ENCODE measurements at places on chromosomes 5 and 9.

DNA sequence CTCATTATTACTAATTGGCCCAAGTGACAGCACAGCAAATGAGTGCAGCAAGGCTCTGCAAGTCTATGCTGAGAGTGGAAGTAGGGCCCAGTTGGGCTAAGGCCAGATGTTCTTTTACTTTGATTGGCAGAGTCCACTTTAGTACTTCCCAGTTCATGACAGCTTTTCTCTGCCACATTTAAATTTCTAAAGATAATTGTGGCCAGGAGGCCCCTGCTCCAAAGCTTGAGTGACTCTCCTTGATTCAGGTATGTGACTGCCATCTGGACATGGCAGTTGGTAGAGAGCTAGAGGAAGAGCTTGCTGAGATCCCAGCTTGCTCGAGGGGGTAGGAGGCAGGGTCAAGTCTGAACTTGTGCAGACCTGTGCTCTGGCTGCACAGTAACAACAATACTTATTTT, 154.1 kb downstream of the CARTPT start:
- DNase-seq: no peak

DNA sequence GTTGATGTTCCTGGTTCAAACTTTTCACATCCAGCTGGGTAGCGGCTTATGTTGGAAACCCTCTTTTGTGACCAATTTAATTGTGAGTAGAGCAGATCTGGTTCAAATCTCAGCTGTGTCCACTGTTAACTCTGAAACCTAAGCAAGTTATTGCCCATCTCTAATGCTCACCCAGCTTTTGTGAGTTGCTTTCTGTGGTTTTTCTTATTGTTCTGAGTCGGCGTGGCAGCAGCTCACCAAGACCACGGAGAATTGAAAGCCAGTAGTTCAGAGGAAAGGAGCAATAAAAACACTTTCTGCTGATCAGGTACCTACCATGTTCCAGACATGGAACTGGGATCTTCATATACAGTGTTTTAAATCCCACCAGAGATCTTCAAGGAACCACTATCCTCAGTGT, 114.4 kb downstream of the DOCK2 start:
- DNase-seq: no peak

DNA sequence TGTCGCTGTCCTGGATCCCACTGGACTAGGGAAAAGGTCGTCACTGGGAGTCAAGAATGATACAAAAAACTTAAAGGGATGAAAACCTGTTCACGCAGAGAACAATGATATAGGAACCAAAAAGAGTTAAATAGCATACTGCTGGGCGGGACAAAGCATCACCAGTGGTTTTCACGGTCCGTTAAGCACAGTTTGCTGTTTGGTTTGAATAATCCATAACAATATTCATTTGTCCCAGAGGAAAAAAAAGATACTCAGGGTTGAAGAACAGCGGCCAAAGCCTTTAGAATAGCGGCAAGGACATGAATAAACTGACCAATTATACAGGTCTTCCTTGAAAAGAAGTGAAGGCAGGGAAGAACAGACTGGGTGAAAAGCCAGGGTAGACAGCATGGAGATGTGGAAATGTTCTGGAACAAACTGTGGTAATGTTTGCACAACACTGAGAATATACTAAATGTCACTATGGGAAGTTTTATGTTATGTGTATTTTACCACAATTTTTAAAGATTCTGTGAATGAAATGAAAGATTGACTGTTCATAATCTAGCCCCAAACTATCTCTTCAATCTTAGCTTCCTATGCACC, 60.8 kb downstream of the MTMR12 start:
- no peak for DNase-seq

- peak; percentile 63 for DNase-seq
Measured at GRCh38 chr5:446883-447263, 3.9 kb downstream of the EXOC3 start.

GRCh38 chr5:619444-619843, 7.3 kb downstream of the CEP72 start:
- DNase-seq: no peak

GRCh38 chr5:135711911-135712310, 122.6 kb upstream of the SLC25A48 start:
- no peak for DNase-seq

- peak; percentile 93 for DNase-seq
Measured at GRCh38 chr9:128899566-128900322, 17.8 kb downstream of the LRRC8A start.

- DNase-seq: no peak
Measured at GRCh38 chr5:96338624-96339415, 94.2 kb downstream of the PCSK1 start.

DNA sequence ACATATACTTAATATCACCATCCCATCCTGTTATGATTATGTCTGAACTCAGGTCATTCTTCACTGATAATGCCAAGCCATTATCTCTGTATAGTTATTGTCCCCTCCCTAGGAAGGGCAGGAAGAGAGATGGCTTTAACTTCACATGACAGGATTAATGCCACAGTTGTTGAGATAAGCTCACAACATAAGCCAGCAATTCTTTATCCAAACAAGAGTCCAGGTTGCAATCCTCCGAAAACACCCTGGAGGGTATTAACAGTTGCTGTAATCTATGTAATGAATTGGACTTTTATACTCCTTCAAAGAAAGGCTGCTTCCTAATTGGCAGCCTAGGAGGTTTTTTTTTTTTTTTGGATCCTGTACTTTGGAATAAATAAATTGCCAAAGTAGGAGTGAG, 779.4 kb downstream of the SEMA5A start:
- DNase-seq: no peak

DNA sequence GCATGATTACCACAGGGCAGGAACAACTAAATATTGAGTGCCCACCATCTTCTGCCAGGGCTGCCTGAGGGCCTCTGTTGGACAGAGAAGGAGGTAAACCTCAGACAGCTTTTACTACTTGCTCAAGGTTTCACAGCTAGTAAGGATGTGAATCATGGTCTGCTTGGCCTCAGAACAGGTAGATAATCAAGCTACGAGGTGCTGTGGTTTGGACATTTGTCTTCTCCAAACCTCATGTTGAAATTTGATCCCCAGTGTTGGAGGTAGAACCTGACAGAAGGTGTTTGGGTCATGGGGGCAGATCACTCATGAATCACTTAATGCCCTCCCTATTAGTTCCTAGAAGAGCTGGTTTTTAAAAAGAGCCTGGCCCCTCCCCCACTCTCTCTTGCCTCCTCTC, 541.2 kb upstream of the TRPC7 start:
- no peak for DNase-seq

- no peak for DNase-seq
Measured at GRCh38 chr9:18881758-18882157, 151.3 kb downstream of the SAXO1 start.

DNA sequence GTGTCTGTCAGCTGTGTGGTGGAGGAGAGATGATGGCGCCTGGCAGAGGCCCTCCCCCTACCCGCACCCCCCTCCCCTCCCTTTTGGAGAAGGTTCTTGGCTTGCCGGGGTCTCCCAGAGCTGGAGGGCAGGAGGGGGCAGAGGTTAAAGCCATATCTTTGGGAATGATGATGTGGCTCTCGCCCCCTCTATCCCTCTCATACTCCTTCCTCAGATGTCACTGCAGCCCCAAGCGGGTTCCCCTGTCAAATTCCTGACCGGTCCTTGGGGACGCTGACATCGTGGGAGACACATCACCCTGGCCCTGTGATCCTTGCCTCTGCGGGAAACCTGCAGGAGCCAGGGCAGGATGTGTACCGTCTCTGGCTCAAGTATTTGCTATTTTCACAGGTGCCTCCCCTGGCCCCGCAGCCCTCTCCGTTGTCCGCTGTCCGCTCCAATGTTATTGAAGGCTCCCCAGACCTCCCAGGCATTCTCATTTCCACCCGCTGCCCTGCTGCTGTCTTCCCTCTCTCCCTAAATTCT, 109.5 kb downstream of the FOXD1 start:
- DNase-seq: no peak

GRCh38 chr5:65334077-65334476, 147.6 kb downstream of the ADAMTS6 start:
- no peak for DNase-seq

DNA sequence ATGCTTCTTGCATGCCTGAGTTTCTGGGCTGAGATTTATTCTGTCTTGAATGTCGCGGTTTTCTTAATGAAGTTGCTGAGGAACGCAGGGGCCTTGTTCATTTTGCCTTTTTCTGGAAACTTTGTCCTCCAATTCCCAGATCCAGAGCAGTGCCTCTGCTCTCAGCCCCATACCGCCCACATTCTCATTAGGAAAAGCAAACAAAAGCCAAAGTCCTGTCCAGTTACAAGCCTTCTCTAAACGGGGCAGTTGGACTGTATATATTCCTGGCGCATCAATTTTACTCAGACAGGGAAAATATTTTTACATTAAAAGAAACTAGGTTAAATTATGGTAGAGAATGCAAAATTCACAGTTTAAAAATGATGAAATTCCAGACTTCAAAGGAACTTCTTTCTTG, 1.2 kb upstream of the PSAT1 start:
- no peak for DNase-seq

DNA sequence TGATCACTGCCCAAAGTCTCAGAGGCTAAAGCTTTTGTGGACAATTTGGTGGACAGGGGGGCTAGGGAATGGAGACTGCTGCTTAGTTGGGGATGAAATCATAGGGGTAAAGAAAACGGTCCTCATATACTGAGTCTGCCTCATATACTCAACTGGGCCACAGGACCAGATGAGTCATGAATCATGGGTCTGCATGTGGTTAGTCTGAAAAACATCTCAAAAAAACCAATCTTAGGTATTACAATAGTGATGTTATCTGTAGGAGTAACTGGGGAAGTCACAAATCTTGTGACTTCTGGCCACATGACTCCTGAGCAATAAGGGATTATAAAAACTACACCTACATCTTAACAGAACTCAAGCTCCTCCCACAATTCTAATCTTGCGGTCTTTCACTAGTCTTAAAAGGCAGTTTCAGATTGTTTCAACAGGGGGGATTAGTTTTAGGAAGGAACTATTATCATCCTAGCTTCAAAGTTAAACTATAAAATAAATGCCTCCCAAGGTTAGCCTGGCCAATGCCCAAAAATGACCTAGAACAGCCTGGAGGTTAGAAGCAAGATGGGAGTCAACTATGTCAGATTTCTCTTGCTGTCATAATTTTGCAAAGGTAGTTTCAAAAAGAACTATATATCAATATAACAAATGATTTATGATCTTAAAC, 17.5 kb downstream of the TMEM161B start:
- no peak for DNase-seq

GRCh38 chr9:121447321-121447834, 52.3 kb downstream of the GGTA1 start:
- peak; percentile 31 for DNase-seq

GRCh38 chr9:100084734-100085133, 14.1 kb downstream of the ERP44 start:
- DNase-seq: no peak

DNA sequence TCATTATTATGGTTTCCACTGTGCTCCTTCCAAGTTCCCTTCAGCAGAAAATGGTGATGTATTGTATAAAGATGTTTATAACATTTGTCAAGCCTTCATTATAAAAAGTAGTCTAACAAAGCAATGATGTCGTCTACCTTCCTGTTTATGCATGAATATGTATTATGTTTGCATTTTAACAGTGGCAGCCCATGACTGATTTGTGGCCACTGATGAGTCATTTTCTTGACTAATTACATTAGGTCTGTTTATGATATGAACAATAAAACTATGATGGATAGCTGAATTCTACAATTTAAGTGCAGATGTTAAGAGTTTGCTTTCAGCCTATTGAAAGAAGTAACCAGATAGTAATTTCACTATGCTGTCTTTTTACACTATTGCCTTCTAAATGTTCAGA, 75.4 kb upstream of the ADAMTS19 start:
- DNase-seq: no peak

GRCh38 chr5:171755354-171755821, 30.2 kb upstream of the SMIM23 start:
- DNase-seq: no peak

DNA sequence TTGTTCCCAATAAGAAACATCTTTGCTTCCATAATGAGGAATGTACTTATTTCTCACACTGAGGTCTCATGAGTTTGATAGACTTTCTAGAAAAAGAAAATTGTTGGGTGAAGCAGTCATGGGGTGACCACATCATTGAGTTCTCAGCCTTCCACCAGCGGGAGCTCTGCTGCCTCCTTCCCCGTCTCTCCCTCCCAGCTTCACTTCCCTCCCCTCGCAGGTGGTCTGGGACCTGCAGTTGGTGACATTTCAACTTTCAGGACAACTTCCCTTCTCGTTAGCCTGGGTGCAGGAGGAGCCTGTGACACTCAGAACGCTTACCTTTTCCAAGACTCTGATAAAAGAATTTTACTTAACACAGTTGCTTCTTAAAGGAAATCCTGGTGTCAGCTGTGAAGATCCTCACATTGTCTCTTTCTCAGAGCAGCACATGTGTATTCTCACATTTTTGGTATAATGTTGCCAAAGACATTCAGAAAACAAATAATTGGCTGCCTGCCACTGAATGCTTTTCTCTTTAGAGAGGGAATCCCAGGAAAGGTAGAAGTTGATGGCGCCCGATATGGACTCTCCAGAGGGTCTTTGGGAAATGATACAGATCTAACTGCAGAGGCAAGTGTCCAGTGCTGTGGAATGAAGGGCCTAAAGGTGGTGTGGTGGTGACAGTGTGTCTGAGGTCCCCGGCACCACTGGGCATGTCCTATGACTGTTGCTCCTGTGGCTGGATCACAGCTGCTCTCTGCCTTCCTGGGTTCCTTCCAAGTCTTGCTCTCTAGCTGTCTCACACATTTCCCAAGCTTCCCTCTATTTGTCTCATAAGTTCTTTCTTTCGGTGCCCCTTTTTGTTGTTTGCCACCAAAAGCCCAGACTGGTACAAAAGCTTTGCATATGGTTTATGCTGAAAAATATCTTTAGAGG, 238.1 kb downstream of the GAS1 start:
- DNase-seq: no peak

DNA sequence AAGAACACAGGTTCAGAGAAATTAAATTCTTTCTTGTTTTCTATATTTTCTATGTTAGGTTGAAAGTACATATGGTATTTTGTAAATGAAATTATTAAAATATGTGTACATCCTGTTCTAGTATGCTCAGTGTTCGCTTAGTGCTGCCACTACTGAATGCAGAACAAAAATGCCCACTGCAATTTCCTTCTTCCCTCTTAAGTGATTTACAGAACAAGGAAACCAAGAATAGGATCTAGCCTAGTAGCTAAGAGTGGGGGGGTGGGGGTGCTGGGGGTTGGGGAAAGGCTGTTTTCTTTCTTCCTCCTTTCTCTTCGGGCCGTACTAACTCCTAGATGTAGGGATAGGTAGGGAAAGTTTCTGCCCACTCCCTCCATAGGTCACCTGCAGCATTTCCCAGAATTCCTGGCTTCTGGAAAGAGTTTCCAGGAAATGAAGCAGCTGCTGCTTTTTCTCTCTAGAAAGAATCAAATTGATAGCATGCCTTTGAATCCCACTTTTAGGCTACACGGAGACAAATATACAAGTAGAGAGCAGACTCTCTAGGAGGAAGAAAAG, 15.7 kb downstream of the SPATA9 start:
- DNase-seq: no peak

All from NB4 (cell line).